Activated CD4-positive, alpha-beta T cell treated with anti-CD3 and anti-CD28 coated beads for 36 hours (primary cell): ENCODE measurements at places on chromosomes 13 and 19. TPM values are rescaled to one million over a fixed set of nuclear protein-coding genes. Genes with fewer than 3 reads are reported as not detected.
A peak's percentile ranks its signal among the peaks of the same experiment; 100 is the strongest.

DNA sequence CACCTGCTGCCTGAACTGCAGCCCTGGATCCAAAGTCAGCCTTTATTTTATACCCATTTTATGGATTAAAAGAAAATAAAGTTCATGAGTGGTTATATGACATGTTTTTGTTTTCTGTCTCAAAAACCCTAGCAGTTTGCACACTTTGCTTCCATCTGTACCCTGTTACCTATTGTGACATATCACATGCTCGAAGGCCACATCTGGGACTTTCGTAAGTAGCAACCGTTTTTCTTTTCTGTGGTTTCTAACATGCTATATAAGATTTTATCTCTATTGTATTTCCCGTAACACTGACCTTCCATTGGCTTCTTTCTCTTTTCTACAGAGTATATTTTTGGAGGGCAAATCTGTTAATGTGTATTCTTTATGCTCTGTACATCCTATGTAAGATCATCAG, 1007.2 kb downstream of the PCDH9 start:
- no peak for DNase-seq

DNA sequence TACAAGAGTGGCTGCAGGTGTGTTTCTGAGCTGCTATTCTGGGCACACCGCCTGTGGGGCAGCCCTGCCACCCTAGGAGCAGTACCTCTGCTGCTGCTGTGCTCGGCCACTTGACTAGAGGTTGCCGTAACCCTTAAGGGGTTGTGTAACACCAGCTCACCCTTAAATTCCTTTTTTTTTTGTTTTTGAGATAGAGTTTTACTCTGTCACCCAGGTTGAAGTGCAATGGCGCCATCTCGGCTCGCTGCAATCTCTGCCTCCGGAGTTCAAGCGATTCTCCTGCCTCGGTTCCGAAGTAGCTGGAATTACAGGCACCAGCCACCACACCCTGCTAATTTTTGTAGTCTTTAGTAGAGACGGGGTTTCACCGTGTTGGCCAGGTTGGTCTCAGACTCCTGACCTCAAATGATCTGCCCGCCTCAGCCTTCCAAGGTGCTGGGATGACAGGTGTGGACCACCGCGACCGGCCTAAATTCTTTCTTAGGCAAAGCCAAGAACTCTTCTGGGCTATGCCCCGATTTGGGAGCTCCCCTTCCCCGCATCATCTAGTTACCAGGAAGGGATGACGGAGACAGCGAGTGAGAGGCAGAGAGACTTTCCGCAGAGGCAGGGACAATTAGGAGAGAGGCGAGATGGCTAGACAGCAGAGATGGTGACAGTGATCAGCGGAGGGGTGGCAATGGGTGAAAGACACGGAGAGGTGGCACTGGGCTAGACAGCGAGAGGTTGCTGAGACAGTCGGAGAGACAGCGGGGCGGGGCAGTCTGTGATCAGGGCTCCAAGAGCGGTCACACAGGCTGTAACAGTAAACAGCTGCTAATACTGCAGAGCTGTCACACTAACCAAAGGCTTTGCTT, 4.4 kb upstream of the LILRA5 start:
- DNase-seq = no peak

- DNase-seq = peak; percentile 75
These were observed 1.1 kb upstream of the LSR start for GRCh38 chr19:35247526-35248309.

GRCh38 chr19:4870025-4870700, 2.7 kb upstream of the PLIN3 start:
- DNase-seq = peak; percentile 59

- no peak for DNase-seq
These were observed 8.7 kb upstream of the PLAUR start for GRCh38 chr19:43678512-43679261.

DNA sequence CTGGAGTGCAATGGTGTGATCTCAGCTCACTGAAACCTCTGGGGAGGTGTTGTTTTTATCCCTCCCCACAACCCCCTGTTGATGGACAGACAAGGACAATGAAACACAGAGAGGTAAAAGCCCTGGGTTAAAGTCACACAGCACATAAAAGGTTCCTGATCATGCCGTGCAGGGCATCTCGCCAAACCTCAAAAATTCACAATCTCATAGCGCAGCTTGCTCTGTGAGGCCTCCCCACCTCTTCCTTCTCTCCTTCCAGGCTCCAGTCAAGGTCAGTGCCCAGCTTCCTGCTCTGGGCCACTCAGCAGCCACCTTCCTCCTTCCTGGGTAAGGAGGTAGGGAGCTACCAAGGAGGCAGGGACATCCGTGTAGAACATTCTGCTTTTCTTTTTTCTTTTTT, 2.3 kb downstream of the FUT2 start:
- DNase-seq = no peak

DNA sequence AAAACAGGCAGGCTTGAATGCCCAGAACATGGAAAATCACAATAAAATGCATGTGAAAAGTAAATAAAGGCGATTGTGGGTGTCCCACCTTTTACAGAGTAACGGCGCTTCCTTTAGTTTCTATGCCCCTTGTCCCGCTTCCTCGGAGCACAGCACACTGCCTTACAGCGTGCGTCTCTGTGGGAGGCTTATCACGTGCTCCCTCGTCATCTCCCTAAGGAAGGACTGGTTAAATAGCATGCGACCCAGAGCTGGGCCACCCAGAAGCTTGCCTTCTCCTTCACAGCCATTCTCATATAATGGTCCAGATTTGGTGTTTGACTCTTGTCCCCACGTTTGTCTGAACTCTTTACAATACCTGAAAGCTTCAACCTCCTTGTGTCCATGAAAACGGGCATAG, 56.6 kb downstream of the LIG4 start:
- no peak for DNase-seq

- no peak for DNase-seq
These were observed 261.3 kb downstream of the LMO7 start for GRCh38 chr13:75897386-75897785.

Gene VSTM2B
- not detected for total RNA-seq

Gene NEK3
- 10.5 TPM for total RNA-seq

Gene PSG2
- not detected for total RNA-seq

Gene ZSCAN4
- total RNA-seq = not detected
